Vagina (tissue), 2 donors: ENCODE measurements at places on chromosomes 6 and 20.

- H3K27ac ChIP-seq, result no peak within 1 kb of the TSS
- no peaks in the 10 kb centered on the region for H3K4me1 ChIP-seq
- H3K4me3 ChIP-seq, result no peak within 1 kb of the TSS
- no peaks in the 10 kb centered on the region for H3K36me3 ChIP-seq
- no peak for DNase-seq
Measured at GRCh38 chr20:21397341-21398108, at the start of gene NKX2-4. Gene NKX2-4, minus strand, starts transcription at chr20:21397526. Its CDS starts 127 bp downstream, at chr20:21397399.

- no peak for DNase-seq
- H3K27me3 ChIP-seq, result no peaks in the 10 kb centered on the region
- H3K36me3 ChIP-seq, result no peaks in the 10 kb centered on the region
- H3K27ac ChIP-seq, result no peak overlapping the region
- H3K4me1 ChIP-seq, result no peaks in the 10 kb centered on the region
- no peak overlapping the region for H3K4me3 ChIP-seq
Measured at GRCh38 chr6:20001286-20001685, 164.1 kb downstream of the ID4 start.

GRCh38 chr6:82095091-82095490 is 152.5 kb downstream of the IBTK start:
- H3K4me3 ChIP-seq, result no peak overlapping the region
- H3K36me3 ChIP-seq, result no peaks in the 10 kb centered on the region
- DNase-seq, result no peak
- no peaks in the 10 kb centered on the region for H3K4me1 ChIP-seq
- H3K27me3 ChIP-seq, result no peaks in the 10 kb centered on the region
- H3K27ac ChIP-seq, result no peak overlapping the region

DNA sequence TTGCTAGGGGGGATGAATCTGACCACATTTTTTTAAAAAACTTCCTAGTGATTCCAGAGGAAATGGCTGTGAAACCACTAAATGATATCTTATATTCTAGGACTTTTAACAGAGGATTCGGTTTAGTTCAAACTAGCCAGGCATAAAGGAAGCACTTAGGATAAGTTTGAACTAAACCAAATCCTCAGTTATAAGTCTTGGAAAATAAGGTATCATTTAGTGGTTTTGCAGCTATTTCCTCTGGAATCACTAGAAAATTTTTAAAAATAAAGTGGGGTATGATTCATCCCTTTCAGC is 327.9 kb upstream of the QKI start:
- no peak overlapping the region for H3K27ac ChIP-seq
- H3K4me3 ChIP-seq, result no peak overlapping the region
- no peak for DNase-seq
- H3K36me3 ChIP-seq, result no peaks in the 10 kb centered on the region
- no peaks in the 10 kb centered on the region for H3K27me3 ChIP-seq
- H3K4me1 ChIP-seq, result peaks cover 10% of the 10 kb centered on the region

DNA sequence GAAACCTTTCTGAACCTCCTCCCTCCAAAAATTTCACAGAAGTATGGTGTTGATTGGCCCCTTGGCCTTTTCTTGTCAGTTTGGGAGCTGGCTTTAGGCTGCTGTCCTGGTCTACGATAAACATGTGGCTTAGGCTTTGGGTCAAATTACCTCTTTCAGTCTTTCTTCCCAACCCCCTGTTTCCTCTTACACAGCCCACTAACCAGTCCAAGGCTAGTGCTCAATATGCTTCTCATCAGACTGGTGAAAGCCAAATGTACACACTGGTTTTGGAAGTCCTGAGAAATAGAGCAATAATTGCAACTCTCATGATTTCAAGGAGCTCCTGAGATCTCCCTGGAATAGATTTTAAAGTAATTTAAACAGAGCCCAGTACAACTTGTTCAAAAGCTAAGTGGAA is 933.7 kb upstream of the GJE1 start:
- H3K27me3 ChIP-seq, result no peaks in the 10 kb centered on the region
- no peak for DNase-seq
- H3K4me3 ChIP-seq, result no peak overlapping the region

DNA sequence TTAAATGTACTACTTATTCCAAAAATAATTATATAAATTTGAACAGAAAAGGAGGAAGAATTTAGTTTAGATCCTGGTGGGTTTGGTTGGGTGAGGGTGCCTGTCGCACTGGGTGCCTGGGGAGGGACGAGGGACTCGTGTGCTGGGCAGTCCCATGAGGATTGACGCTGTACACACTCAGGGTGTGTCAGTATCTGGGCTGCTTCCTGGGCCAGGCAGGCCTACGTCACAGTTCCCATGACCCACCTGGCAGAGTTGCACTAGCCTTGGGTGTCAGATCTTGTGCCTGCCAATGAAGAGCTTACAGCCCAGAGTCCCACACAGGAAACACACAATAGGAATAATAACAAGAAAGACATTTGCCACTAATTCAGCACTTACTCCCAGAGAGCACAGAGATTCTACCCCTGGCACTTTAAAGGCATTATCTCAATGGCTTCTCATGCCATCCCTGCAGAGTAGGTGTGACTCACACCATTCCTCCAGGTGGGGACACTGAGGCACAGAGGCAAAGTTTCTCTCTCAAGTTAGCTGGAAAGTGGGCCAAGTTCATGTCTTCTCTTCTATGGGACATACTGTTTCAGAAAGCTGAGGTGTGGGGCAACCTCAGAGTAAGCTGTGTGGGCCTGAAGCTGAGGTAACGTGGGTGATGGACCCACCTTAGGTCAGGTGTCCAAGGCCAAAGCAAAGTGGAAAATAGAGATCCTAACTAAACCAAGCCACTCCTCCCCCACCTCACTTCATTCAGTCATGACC is 1.3 kb upstream of the SDCBP2 start:
- H3K36me3 ChIP-seq, result no peaks in the 10 kb centered on the region
- DNase-seq, result peak; percentile 96
- H3K27me3 ChIP-seq, result no peaks in the 10 kb centered on the region
- no peak overlapping the region for H3K4me3 ChIP-seq

DNA sequence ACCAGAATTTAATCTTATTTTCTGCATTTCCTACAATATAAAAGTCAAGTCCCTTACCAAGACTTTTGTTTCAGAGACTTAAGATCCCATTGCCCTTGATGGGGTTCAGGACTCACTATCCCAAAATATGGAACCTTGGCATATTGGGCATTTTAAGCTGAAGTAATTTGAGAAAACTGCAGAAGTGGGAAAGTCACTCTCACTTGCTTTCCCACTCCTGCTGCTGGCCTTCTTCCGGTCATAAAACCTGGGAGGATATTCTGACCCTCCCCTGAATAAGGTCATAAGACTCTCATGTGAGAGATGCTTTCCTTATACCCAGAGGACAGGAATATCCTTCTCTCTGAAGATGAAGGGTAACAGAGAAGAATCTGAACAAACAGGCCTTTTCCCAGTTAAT is 92.8 kb upstream of the IFNGR1 start:
- H3K27me3 ChIP-seq, result no peaks in the 10 kb centered on the region
- no peak for DNase-seq
- peaks cover 9% of the 10 kb centered on the region for H3K4me1 ChIP-seq
- H3K36me3 ChIP-seq, result no peaks in the 10 kb centered on the region

DNA sequence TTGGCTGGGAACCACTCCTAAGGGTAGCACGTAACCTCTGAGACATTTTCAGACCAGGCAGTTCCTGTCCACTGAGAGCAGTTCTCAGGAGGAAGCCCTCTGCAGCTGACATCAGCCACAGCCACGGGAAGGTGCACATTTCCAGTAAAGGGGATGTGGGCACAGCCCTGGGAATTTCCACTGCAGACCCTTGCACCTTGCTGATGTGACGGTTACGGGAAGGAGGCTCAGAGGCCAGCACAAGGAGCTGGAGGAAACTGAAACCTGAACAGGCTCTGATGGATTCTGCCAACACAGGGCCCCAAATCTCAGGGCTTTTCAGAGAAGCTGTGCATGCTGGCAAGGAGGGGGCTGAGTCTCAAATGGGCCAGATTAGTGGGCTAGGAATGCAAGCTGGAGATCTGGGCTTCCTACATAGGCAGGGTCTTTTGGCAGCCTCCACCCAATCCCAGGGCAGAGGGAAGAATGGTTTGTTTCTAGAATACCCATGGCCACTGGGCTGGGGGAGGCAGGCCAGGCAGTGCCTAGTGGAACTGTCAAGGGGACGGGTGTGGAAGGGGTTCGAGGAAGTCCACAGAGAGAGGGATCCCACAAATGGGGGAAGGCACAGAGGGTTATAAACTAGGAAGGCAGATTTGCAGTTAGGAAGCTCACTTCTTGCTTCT is 14.2 kb downstream of the EBF4 start:
- no peaks in the 10 kb centered on the region for H3K4me1 ChIP-seq
- no peaks in the 10 kb centered on the region for H3K36me3 ChIP-seq
- DNase-seq, result no peak
- H3K27ac ChIP-seq, result no peak overlapping the region
- no peaks in the 10 kb centered on the region for H3K27me3 ChIP-seq

GRCh38 chr20:36113566-36114250 is 40.8 kb upstream of the EPB41L1 start:
- H3K27ac ChIP-seq, result no peak overlapping the region
- DNase-seq, result no peak
- no peaks in the 10 kb centered on the region for H3K36me3 ChIP-seq
- H3K4me3 ChIP-seq, result no peak overlapping the region

DNA sequence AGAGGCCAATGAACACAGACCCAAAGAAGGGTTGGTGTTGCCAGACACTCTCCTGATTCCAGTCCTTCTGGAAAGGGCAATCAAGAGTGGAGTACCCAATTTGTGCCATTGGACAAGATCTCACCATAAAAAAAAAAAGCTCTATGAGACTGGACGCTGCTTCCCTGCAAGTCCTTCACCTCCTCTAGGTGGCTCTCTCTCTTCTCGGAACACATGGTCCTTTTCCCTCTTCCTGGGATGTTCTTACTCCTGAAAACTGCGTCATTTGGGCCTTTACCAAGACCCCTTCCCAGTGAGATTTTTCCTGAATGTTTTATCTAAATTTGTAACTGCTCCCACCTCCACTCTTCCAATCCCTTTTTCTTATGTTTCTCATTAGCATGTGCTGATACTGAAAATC is 280.8 kb downstream of the FOXA2 start:
- H3K27ac ChIP-seq, result no peak overlapping the region
- no peaks in the 10 kb centered on the region for H3K4me1 ChIP-seq
- no peak overlapping the region for H3K4me3 ChIP-seq
- H3K27me3 ChIP-seq, result no peaks in the 10 kb centered on the region
- DNase-seq, result no peak

GRCh38 chr6:111011360-111012142 is 29.7 kb downstream of the RPF2 start:
- no peak overlapping the region for H3K4me3 ChIP-seq
- H3K36me3 ChIP-seq, result no peaks in the 10 kb centered on the region
- H3K4me1 ChIP-seq, result no peaks in the 10 kb centered on the region
- DNase-seq, result no peak
- H3K27me3 ChIP-seq, result no peaks in the 10 kb centered on the region
- H3K27ac ChIP-seq, result no peak overlapping the region

GRCh38 chr6:56713254-56713672 is 70.6 kb upstream of the DST start:
- H3K27me3 ChIP-seq, result no peaks in the 10 kb centered on the region
- peaks cover 15% of the 10 kb centered on the region for H3K4me1 ChIP-seq

DNA sequence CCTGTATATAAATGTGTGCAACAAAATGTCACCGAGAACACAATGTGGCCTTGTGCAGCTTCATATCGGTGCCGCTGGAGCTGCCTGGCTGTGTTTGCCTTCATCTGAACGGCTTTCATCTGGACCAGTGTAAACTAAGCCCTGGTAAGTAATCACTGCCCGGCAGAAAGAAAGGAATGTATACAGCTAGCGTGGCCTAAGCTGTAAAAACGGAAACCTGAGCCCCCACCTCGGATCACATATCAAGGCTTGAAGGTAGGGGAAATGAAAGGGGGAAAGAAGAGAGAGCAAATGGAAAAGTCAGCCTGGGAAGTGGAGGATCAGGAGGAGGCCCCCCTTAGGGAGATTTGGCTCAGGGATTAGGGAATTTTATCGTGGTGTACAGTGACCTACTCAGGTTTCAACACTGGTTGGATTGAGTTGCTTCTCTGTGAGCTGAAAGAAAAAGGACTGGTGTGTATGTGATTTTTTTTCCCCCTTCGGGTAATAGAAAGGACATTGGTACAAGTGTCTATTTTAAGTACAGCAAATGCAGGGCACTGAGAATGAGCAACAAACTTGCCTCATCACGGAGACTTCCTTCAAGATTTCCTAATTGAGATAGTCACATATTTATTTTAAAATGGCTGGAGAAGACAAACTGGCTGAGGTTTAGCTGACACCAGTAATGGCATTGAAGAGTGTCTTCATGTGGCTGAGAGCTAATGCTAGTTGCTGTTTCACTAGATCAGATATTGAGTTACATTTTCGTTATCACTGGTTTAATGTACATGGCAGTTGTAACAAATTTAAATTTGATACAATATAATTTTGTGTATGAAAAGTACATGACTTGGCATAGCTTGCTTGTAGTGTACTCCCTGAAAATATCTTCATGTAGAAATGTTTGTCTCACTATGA is 3.5 kb downstream of the SOBP start:
- peak overlapping the region; percentile 72 for H3K4me3 ChIP-seq
- no peak for DNase-seq
- H3K27ac ChIP-seq, result peak overlapping the region; percentile 60
- no peaks in the 10 kb centered on the region for H3K36me3 ChIP-seq
- H3K4me1 ChIP-seq, result peaks cover 43% of the 10 kb centered on the region
- no peaks in the 10 kb centered on the region for H3K27me3 ChIP-seq

- DNase-seq, result no peak
- no peaks in the 10 kb centered on the region for H3K36me3 ChIP-seq
- no peak overlapping the region for H3K4me3 ChIP-seq
- H3K27ac ChIP-seq, result no peak overlapping the region
- H3K4me1 ChIP-seq, result peaks cover 15% of the 10 kb centered on the region
Measured at GRCh38 chr6:166639921-166640320, 12.9 kb upstream of the RPS6KA2 start.

DNA sequence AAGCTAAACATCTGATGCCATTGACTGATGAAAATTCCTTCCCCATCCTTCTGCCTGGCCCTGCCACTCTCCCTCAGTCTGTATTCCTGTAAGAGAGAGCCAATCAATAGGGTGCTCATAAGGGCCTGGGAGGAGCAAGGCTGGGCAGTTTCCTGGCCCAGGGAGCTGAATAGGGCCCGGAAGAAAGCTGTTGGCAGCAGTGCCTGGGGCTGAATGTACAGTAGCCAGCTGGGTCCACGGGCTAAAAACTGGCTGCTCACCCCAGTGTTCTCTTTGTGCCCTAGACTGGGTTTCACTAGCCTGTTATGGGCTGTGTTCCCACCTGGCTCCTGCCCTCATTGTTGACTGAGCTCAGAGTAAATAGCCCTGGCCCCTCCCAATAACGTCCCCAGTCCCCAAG is 1.7 kb upstream of the WFDC2 start:
- no peaks in the 10 kb centered on the region for H3K36me3 ChIP-seq
- no peak overlapping the region for H3K4me3 ChIP-seq
- DNase-seq, result peak; percentile 37

DNA sequence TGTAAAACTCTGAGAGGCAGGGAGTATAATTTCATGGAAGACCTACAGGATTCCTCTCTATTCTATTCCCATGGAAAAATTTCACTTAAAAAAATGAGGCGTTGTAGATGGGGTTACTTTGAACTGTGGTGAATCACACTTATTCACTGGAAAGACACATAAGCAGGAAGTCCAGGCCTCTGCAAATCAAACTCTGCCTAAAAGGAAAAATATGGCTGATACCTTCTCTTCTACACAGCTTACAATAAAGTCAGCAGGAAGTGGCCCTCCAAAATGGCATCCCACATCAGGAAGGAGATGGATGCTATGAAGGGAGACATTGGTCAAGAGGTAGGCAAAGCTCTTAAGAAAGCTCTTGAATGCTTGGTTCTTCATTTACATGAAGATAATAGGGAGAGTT is 115.9 kb downstream of the FYN start:
- H3K27me3 ChIP-seq, result no peaks in the 10 kb centered on the region
- DNase-seq, result no peak
- no peaks in the 10 kb centered on the region for H3K36me3 ChIP-seq
- H3K27ac ChIP-seq, result peak overlapping the region; percentile 70
- H3K4me1 ChIP-seq, result peaks cover 24% of the 10 kb centered on the region

GRCh38 chr20:44785768-44786167 is 24.6 kb downstream of the RIMS4 start:
- H3K4me1 ChIP-seq, result no peaks in the 10 kb centered on the region
- no peaks in the 10 kb centered on the region for H3K36me3 ChIP-seq
- H3K27me3 ChIP-seq, result no peaks in the 10 kb centered on the region
